ENCODE measurements at places on chromosomes 7 and 10.

- DNase-seq, result no peak
Observed at GRCh38 chr7:29285444-29285793, 90.8 kb downstream of the CHN2 start.

GRCh38 chr10:69497231-69497561 is 45.9 kb downstream of the TSPAN15 start:
- no peak for DNase-seq

DNA sequence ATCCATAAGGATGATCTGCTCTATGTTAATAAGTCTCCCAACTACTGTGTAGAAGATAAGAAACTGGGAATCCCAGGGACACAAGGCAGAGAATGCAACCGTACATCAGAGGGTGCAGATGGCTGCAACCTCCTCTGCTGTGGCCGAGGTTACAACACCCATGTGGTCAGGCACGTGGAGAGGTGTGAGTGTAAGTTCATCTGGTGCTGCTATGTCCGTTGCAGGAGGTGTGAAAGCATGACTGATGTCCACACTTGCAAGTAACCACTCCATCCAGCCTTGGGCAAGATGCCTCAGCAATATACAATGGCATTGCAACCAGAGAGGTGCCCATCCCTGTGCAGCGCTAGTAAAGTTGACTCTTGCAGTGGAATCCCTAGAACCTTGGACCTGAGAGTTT is 10.3 kb downstream of the WNT16 start:
- no peak for DNase-seq

GRCh38 chr7:22628112-22628511 is 98.9 kb upstream of the IL6 start:
- DNase-seq, result no peak

GRCh38 chr10:50567384-50567783 is 56.4 kb downstream of the SGMS1 start:
- no peak for DNase-seq

DNA sequence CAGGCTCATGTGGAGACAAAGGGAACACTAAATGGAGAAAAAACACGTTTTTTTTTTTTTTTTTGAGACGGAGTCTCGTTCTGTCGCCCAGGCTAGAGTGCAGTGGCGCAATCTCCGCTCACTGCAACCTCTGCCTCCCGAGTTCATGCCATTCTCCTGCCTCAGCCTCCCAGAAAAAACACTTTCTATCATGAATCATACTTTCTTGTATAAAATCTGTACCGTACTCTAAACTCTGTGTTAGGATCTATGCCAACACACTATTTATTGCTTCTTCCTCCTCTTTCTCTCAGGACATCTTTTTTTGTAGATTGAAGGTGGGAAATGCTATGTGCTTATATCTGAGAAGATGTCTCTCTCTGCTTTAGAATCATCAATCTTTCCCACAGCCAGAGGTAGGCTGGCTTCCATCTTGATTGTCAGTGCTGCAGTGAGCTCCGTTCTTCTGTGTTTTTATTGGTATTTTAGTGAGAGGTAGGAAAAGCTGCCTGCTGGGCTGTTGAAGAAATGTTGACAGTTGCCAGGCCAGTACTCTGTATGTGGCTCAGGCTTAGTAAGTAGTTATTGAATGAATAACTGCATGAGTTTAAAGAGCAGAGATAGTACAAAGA is 101.1 kb downstream of the GPR85 start:
- DNase-seq, result no peak

DNA sequence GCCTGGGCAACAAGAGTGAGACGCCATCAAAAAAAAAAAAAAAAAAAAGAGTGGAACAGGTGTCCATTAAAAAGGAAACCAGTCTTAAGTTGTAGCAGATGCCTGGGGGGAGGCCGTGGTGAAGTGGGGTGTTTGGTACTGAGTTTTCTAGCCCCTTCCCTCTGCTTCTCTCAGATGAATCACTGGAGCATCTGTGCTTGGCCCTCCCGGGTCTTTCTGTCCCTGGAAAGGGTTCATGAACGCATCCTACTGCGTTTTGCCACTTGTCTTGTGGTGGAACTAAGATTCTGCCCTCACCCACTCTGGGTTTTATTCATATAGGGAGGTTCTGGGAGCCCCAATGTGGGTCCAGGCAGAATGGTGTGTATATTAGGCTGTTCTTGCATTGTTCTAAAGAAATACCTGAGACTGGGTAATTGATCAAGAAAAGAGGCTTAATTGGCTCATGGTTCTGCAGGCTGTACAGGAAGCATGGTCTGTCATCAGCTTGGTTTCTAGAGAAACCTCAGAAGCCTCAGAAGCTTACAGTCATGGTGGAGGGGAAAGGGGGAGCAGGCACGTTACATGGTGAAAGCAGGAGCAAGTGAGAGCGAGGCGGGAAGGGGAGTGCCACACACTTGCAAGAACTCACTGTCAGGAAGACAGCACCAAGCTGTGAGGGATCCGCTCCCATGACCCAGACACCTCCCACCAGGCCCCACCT is 63.5 kb downstream of the CAMK1D start:
- no peak for DNase-seq

DNA sequence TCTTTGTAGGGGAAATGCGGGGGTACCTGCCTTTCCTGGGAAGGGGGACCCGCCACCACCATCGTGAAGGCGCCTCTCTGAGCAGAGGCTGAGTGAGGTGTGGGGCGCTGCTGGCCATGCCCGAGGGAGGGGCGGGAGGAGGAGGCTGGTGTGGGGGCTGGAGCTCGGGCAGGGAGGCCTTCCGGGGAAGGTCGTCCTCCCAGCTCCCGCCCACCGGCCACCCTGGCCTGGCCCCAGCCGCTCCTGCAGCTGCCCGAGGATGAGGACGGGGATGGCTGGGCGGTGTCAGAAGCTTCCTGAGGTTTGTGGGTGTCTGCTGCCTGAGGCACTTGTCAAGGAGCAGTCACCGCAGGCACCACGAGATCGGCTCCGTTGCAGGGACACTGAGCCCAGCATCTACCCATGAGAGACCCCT is 11.4 kb downstream of the PWWP2B start:
- no peak for DNase-seq

DNA sequence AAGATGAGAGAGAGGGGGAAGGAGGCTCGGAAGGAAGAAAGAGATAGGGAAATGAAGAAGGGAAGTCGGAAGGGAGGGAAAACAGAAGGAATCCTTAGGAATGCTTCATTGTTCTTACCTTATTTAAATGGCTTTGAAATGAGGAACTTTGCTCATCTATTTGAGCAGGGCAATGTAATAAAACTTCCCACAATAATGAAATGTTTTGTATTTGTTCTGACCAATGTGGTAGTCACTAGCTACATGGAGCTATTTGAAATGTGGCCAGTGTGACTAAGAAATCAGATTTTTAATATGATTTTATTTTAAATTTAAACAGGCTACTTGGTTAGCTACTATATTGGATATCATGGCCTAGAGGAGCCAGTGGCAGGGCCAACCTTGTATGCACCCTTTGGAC is 510.6 kb downstream of the HTR7 start:
- DNase-seq, result no peak

All from activated T-helper 1 cell treated with anti-CD3 and anti-CD28 coated beads, Interleukin-2, amount 50 U/mL, for 16 hours (primary cell).